Kidney epithelial cell (primary cell): ENCODE measurements at places on chromosomes 5 and 9.

GRCh38 chr9:13941714-13942113 is 372.2 kb downstream of the NFIB start:
- no peak for DNase-seq

- no peak for DNase-seq
These were observed 563.9 kb upstream of the ADAMTS16 start for GRCh38 chr5:4576161-4576748.

DNA sequence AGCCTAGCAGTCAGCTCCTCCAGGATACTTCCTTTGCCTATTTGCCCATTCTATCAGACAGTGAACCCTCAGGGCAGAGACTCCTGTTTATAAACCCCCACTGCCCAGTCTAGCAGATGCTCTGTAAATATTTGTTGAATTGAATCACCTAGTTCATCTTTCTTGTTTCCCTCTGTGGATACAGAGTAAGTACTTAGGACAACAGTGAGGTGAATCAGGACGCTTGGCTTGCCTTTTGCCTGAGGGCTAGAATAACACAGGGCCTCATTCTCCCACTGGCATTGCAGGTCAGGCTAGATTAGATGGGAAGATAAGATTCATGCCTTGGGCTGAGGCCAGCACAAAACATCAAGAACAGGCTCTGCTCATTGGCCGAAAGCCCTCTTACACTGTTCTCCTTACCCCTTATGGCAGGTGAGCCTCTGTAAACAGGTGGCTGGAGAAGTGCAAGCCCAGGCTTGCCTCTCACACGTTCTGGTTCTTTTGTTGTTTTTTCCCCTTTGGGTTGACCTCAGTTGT is 22.2 kb downstream of the TNFSF8 start:
- DNase-seq, result peak; percentile 90

DNA sequence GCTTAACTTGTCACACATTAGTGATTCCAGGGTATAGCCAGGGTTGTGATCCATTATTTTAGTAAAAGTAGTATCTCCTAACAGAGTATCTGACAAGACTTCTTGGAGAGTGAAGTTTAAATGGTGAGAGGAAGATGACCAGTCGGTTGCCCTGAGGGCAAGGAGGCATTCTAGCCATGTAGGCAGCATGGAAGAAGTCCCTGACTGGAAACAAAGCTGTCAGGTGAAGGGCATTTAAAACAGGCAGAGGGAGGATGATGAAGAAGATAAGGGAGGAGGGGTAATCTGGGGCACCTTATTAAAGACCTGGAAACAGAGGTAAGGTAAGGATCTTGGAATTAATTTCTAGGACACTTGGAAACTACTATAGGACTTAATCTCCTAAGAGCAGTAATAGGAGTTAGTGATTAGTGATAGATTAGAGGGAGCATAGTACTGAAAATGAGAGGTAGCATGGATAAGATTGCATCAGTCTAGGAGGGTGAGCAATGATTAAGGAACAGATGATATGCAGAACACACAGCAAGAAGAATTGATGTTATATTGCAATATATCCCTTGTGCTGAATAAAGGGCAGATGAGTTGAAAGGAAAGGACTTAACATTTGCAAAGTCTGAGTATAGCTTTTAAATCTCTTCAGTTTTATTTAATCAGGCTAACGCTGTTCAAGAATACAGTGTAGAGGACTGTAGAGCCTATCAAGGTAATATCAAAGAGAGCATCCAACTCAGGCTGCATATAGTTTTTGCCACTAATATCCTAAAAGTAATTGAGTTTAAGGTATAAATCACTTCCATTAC is 9.6 kb downstream of the KIF2A start:
- DNase-seq, result no peak

DNA sequence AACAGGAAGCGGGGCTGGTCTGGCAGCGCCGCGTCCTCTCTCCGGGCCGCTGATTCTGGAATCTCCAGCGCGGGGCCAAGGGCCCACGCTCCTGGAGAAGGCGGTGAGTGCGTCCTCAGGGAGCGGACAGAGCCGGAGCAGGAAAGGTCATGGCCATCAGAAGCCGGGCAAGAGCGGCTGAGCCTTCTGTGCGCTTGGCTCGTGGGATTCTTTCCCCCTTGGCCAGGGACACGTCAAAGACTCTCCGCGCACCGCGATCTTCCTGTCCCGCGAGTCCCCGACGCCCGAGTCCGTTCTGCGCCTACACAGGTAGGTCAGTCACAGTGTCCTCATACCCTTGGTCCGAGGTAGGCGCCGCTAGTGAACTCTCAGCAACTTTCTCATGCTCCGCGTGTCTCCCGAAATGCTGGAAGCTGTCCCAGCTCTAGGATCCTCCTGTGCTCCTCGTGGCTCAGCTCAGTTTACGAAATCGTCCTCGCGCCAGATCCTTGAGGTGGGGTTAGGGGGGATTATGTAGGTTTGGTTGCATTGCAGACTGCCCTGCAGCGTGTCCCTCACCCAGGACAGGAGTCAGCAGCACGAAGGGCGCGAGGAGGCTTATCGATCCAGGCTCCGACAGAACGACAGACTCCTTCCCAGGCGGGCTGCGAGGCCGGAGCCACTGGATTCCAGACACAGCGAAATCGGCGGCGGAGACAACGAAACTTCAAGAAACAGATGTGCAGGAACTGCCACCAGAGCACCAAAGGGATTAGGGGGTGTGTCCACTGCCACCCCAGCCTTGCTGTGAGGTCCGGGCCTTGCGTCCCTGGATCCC is 8.7 kb downstream of the LHX6 start:
- no peak for DNase-seq

DNA sequence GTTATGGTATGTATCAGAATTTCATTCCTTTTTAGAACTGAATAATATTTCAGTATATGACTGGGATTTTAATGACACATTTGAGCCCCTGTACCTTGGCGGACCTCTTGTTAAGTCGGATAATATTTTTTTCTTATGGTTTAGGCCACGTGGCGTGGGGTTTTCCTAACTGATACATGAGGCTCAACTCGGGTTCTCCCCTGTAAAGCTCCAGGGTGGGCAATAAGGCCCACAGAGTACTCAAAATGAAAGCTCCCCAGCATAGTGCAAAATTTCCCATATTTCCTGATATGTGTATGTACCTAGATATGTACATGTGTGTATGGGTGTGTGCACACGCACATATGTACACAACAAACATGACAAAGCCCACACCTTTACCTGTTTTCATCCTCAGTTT is 24.5 kb downstream of the TICAM2 start:
- no peak for DNase-seq

DNA sequence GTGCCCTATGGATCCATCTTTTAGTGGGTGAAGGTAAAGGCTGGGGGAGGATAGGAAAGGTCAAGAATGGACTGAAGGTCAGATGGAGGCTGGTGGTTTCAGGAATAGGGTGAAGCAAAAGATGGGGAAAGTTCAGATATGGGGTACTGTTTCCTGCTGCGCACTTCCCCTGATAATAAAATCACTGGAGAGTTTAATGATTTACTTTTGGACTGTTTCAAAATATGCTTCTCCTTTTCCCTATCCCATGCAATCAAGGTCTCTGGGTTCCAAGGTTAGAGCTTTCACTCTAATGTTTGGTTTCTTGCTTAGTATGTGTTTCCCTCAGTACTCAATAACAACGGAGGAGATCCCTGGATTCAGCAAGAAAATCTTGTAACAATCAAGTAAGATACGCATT is 10.8 kb upstream of the PPP3R2 start:
- no peak for DNase-seq

DNA sequence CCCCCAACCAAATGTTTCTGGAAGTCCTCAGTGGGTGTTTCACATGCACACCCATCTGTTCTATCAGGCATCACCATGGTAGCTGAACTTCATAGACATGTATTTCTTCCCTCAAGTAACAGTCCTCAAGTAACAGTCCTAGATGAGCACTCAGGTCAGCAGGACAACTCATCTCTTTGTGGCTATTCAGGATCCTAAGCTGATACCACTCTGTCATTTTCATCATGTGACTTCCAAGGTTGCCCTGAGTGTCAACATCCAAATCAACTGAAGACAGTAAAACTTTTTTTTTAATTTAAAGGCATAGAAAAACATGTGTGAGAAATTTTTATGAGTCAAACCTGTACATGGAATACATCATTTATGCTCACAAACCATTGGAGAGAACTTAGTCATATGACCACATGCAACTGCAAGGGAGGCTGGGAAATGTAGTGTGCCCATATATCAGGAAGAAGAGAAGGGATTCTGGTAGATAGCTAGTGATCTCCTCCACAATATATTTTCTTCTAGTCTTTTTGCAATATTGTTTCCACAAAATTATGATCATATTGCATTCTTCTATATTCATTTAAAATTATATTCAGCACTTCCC is 64.2 kb upstream of the FST start:
- no peak for DNase-seq

GRCh38 chr5:107893642-107894041 is 222.9 kb upstream of the EFNA5 start:
- DNase-seq, result peak; percentile 26

- no peak for DNase-seq
These were observed 99.8 kb downstream of the TAF11L14 start for GRCh38 chr5:17734011-17734410.

GRCh38 chr9:94861589-94862272 is 135.2 kb downstream of the AOPEP start:
- no peak for DNase-seq

GRCh38 chr5:157820593-157821252 is 38.2 kb downstream of the CLINT1 start:
- peak; percentile 31 for DNase-seq

- no peak for DNase-seq
These were observed 159.7 kb upstream of the ELL2 start for GRCh38 chr5:96121364-96121763.

DNA sequence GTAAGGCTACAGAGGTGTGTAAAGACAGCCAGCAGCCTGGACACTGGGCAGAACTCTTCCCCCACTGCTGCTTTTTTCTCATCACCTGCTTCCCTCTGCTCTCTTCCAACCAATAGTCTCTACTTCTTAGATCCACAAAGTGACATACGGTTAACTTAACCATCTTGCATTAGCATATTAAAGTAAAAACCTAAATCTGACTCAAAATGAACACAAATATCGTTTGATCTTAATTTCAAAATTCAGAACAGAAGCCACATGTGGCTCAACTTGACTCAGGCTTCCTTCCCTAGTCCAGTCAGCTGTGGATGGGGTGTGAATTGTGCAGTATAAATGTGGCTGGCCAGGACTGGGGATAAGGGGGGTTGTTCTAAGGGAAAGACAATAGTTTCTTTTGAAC is 114.3 kb downstream of the STARD4 start:
- no peak for DNase-seq

DNA sequence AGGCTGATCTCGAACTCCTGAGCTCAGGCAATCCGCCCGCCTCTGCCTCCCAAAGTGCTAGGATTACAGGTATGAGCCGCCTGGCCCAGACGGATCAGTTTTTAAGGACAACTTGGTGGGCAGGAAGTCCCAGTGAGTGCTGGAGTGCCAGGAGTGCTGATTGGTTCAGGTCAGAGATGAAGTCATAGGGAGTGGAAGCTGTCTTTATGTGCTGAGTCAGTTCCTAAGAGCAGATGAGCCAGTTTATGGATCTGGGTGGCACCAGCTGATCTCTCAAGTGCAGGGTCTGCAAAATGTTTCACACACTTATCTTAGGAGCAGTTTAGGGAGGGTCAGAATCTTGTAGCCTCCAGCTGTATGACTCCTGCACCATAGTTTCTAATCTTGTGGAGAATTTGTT is 292.1 kb upstream of the ELAVL2 start:
- no peak for DNase-seq

- no peak for DNase-seq
These were observed 29.0 kb downstream of the LIFR start for GRCh38 chr5:38527475-38527874.

DNA sequence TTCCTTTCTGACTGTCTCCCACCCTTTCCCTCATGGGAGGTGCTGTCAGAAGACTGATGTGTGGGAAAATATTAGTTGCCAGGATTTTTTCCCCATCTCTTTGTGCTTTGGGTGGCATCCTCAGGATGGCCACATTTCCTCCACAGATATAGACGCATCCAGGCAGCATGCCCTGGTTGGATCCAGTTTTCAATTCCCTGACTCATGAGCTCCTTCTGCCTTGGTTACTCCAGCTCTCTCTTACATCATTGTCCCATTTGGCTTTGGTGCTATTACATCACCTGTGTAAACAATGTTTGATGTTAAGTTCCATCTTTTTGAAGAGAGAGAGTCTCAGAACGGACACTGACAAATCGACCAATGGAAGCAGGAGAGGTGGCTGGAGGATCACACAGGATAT is 302.5 kb downstream of the CDH18 start:
- DNase-seq, result no peak

GRCh38 chr9:133702798-133703590 is 35.2 kb downstream of the SARDH start:
- DNase-seq, result no peak

GRCh38 chr9:121059998-121060636 is 10.0 kb upstream of the C5 start:
- DNase-seq, result peak; percentile 14

DNA sequence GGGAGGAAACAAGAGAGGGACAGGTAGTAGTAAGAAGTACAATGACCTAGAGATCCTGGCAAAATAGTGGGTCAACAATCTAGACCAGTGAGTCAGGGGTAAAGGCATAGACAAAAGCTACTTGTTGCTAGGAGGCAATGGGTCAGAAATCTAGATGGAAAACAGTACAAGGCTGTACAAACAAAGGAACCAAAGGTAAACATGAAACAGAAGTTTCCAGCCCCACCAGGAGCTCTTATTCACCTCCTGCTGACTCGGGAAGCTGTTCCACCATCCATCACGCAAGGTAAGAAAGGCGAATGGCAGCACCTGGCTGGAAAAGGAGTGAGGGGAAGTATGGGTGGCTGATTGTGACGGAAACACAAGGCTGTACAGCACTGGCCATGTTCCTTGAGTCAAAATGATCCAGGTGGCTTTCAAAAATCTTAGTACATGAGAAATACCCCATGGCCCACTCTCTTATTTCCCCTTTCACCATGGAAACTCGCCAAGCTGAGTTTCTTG is 70.5 kb upstream of the RAI14 start:
- peak; percentile 53 for DNase-seq

DNA sequence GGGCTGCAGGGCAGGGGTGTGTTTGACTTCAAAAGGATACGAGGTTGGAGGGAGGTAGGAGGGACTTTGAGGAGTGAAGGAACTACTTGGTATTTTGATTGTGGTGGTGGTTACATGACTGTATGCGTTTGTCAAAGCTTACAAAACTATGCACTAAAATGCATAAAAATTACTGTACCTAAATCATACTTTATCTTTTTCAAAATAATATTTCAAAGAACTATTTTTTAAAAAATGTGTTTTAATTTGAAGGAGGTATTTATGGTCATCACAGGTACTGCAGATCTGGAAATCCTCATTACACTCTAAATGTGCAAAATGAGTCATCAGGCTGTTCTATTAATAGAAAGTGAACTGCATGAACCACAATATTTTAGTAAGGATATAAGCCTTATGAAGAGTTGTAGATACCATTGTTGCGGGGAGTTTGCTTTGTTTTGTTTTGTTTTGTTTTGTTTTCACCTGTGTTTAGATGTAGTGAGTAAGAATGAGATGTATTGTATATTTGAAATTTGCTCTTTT is 116.9 kb downstream of the ARRDC3 start:
- no peak for DNase-seq

DNA sequence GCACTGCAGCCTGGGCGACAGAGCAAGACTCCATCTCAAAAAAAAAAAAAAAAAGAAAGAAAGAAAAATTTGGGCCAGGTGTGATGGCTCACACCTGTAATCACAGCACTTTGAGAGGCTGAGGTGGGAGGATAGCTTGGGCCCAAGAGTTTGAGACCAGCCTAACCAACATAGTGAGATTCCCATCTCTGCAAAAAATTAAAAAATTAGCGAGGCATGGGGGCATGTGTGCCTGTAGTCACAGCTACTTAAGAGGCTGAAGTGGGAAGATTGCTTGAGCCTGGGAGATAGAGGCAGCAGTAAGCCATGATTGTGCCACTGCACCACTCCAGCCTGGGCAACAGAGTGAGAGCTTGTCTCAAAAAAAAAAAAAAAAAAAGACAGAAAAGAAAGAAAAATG is 2.9 kb upstream of the SIT1 start:
- no peak for DNase-seq
